ENCODE measurements at places on chromosomes 11 and 22.

DNA sequence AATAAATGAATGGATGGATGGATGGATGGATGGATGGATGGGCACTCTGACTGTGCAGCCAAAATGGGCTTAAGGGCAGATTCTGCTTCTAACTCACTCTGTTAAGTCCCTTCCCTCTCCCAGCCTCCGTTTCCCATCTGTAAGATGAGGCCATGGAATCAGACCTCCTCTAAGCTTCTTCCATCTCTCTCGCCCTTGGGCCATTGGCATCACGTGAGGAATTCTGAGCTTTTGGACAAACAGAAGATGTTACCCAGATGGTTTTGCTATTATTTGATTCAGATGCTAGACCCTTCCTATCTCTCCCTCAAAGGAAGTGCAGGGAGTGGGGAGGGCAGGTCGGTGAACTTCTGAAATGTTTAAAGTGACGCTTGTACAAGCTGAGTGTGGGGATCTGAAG lies 4.0 kb upstream of the CYTH4 start:
- DNase-seq: no peak

DNA sequence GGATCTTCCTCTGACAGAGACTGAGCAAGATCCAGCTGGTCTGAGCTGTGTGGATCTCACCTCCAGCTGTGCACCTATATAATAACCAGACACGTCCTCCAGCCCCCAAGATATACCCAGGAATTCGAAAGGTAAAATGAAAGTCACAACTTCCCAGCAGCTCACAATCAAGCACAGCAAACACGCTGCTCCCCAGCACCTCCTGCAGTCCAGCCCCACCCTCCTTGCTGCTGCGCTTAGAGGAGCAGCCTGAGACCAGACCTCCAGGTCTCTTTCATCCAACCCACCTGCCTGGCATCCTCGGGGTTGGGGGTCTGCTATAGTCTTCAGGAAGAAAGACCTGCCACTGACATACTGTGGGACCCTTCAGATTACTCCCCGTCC lies 3.0 kb upstream of the APOL4 start:
- DNase-seq: no peak

- no peak for DNase-seq
Observed at GRCh38 chr22:24699876-24700275, 74.6 kb downstream of the PIWIL3 start.

GRCh38 chr11:121012091-121012490 lies 11.8 kb upstream of the TBCEL start:
- no peak for DNase-seq

GRCh38 chr11:91921974-91922373 lies 302.6 kb upstream of the FAT3 start:
- no peak for DNase-seq

GRCh38 chr22:26593763-26594162 lies 3.8 kb upstream of the TPST2 start:
- no peak for DNase-seq

DNA sequence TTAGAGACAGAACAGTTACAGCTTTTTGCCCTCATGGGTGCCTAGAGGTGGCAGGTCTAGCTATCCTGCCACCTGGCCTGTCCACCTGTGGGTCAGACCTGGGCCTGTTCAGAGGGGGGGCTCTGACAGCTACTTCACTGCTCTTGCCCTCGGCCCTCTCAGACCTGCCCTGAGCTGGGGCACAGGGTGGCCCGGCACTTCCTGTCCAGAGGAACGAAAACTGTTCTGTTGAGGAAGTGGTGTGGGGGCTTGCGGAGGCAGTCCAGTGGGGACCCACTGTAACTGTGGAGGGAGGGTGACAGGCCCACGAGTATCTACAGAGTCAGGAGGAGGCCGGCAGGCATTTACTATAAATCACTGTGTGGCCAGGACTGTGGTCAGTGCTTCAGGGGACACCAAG lies 16.2 kb downstream of the TESMIN start:
- DNase-seq: no peak

- no peak for DNase-seq
Observed at GRCh38 chr22:48352086-48352911, 1475.4 kb downstream of the BRD1 start.

DNA sequence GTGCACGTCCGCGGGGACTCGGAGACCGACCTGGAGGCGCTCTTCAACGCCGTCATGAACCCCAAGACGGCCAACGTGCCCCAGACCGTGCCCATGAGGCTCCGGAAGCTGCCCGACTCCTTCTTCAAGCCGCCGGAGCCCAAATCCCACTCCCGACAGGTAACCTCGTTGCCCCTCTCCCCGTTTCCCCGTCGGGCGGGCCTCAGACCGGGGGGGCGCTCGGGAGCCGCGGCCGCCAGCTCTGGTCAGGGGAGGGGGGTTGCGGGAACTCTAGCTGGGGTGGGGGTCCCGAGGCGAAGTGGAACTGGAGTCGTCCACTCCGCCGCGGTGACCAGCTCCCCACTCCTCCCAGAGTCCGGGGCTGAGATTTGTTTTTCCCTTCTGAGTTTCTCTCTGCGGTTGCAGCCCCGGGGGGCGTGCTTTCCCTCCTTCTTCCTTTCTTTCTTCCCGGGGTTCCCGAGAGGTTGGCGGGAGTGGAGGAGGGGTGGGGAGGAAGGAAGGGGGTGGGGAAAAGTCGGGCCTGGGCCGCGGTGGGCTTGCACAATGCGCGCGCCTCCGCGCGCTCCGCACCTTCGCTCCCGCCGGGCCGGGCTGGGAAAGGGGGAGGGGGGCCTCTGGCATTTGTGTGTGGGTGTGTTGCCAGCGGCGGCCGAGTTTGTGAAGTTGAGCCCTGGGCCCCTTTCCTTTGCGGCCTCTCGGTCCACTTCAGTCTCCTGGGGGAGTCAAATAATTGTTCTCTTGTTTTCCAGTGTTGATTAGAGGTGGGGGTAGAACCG lies 952 bp downstream of the YAP1 start:
- DNase-seq: no peak

DNA sequence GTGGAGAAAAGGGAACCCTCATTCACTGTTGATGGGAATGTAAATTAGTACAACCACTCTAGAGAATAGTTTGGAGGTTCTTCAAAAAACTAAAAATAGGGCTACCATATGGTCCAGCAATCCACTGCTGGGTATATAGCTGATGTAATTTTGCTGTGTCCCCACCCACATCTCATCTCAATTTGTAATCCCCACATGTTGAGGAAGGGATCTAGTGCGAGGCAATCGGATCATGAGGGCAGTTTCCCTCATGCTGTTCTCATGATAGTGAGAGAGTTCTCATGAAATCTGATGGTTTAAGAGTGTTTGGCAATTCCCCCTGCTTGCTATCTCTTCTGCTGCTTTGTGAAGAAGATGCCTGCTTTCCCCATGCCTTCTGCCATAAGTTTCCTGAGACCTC lies 17.1 kb upstream of the OR52M1 start:
- no peak for DNase-seq

DNA sequence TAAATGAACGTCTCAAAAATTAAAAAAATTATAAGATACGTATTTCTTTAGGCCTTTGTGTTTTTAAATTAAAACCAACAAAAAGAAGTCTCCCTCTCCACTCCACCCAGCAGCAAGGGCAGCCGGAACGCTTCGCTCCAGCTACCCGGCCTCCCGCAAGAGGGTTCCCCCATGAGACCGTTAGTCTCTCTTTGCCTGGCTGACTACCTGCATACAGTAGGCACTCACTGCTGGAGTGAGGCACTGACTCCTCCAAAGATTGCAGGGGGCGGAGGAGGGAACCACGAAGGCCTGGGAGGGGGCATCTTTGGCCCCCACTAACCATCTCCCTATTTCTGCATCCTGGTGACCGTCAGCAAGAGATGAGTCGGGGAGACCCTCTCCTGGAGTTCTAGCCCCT lies 10.1 kb downstream of the CBX6 start:
- DNase-seq: no peak

GRCh38 chr11:45028911-45029682 lies 78.4 kb upstream of the TP53I11 start:
- no peak for DNase-seq

DNA sequence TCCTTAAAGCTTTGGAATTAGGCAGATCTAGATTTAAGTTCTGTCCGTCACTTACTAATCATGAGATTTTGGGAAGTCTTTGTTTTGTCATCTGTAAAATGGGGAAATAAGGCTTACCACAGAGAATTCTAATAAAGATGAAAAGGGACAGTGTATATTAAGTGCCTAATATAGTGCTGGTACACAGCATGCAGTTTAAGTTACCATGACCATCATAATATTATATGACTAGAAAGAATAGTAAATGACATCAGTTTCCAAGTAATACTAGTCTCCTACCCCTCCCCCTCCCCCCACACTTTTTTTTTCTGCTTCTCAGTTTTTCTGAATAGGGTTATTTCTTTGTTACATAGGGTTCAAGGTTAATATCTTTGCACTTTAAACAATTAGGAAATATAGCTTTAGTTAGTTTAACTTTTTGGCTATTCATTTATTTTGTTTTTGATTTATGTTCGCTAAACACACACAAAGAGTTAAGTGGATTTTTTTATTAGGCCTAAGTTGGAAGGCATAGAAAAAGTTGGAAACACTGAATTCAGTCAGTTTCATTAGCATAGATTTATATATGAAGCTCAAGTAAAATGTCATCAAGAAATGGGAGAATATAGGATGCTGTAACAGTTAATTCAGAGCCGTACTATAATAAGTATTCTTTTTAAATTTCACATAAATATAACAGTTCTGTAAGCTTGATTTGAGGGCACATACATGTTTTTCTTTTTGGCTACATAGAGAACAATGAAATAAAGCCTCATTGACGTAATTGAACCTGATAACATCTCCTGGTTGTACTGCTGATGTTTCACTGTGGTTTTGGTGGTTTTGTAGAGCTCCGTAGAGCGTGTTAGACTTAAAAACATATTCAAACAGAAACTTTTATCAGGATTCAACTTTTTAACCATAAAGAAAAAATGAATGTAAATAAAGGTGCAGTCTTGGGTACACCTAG lies 121.2 kb downstream of the PDE3B start:
- peak; percentile 37 for DNase-seq

DNA sequence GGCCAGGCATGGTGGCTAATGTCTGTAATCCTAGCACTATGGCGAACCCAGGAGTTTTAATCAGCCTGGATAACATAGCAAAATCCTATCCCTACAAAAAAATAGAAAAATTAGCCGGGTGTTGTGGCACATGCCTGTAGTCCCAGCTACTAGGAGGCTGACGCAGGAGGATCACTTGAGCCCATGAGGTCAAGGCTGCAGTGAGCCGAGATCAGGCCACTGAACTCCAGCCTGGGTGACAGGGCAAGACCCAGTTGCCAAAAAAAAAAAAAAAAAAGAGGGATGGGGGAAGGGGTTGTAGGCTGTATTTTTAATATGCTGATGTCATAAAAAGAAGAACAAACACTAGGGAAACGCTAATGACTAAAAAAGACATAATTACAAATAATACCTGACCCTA lies 12.1 kb downstream of the DDX6 start:
- DNase-seq: no peak

DNA sequence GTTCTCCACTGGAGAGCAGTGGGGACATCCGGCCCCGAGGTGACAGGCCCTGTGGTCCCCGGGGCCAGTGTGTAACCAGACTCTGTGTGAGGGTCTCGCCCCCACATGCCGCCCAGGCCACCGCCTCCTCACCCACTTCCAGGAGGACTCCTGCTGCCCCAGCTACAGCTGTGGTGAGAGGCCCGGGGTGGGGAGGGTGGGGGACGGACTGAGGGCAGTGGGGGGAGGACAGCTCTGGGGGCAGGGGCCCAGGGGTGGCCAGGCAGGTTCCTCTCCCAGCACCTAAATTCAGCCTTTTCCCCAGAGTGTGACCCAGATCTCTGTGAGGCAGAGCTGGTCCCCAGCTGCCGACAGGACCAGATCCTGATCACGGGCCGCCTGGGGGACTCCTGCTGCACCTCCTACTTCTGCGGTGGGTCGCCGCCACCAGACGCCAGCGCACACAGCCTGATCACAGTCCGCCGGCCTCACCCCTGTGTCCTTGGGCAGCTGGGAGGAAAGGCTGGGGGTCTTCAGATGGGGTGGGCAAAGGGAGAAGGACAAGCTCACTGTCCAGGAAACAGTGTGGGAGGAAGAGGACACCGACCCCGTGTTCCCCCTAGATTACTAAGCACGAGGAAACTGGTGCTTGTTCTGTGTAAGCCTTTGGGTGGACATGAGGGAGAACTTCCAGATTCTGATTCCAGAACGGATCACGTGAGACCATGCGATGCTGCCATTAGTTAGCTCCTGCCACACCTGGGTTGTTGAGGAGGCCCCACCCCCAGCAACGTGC lies 84.4 kb upstream of the MYOD1 start:
- no peak for DNase-seq

DNA sequence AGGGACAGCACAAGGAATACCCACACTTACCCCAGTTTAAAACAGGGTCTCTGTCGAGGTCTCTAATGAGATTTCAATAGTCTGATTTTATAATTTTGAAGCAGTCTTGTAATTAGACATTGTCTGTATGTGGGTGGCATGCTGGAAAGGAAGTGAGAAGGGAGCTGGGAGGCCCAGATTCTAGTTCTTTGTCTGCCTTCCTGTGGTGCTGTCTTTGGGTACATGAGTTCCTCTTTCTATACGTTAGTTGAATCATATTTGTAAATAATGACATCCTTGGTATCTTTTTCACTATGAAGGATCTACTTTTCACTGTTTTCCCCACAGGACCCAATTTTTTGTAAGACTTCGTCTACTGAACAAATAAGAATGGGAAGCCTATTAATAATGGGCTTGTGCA lies 42.0 kb upstream of the TENM4 start:
- DNase-seq: no peak

DNA sequence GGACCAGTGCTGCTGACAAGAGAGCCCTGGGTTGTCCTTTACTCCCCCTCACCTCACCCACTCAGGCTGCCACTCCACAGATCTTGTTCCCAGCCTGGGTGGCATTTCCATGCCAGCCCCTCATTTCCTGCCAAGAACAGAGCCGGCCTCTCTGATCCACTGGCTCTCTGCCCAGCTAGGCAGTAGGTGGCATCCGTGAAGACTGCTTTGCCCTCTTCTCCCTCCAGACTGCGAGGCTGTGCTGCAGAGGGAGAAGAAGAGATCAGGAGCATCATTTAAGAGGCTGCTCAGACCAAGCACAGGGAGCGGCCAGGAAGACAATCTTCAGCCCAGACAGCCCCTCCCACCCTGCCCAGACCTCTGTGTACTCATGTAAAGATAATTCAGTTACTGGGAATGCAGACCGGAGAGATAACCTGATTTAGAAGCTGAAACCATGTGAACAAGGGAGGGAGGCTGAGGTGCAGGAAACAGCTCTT lies 126.9 kb upstream of the NCAM1 start:
- no peak for DNase-seq

GRCh38 chr22:49047447-49047846 lies 780.2 kb downstream of the BRD1 start:
- DNase-seq: no peak

- no peak for DNase-seq
Observed at GRCh38 chr11:58979222-58979621, 39.9 kb downstream of the GLYATL1 start.

DNA sequence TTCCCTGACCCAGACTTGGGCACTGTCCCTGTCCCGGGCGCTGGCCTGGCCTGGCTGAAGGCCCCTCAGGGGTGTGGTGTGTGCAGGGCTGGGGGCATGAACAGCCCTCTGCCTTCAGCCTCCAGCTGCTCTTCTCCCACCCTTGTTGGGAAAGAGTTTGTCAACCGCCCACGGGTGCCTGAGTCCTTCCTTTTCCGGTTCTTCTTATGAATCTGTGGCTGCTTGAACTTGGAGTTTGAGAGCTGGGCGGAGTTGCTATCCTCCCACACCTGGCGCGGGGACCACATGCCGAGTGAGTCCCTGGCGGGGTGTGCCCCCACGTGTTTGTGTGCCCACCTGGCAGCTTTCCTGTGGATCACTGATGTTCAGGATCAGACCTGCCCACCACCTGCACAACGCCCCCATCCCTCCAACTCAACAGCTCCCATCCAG lies 13.4 kb downstream of the NFAM1 start:
- no peak for DNase-seq
